ENCODE measurements at places on chromosomes 3 and 15.
A peak's percentile ranks its signal among the peaks of the same experiment; 100 is the strongest.

GRCh38 chr3:129936757-129937156 lies 37.8 kb upstream of the TRH start:
- peak; percentile 61 for DNase-seq

- no peak for DNase-seq
Observed at GRCh38 chr15:23484870-23485269, 37.8 kb upstream of the GOLGA6L2 start.

DNA sequence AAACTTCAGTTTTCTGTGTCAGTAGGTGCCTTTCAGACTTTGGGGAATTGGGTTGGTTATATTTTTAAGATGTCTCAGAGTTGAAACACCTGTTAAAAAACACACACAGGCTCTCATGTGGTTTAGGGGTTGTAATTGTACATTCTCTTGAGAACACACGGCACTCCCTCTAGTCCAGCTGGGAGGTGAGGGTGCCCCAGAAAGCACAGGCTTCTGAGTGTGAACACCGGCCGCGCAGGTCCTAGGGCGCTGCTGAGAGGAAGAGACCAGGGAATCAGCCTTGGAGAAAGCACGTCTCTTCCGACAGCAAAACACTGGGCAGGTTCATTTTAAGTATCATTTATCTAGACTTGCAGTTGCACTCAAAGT lies 68.0 kb upstream of the RPL35A start:
- DNase-seq = no peak

DNA sequence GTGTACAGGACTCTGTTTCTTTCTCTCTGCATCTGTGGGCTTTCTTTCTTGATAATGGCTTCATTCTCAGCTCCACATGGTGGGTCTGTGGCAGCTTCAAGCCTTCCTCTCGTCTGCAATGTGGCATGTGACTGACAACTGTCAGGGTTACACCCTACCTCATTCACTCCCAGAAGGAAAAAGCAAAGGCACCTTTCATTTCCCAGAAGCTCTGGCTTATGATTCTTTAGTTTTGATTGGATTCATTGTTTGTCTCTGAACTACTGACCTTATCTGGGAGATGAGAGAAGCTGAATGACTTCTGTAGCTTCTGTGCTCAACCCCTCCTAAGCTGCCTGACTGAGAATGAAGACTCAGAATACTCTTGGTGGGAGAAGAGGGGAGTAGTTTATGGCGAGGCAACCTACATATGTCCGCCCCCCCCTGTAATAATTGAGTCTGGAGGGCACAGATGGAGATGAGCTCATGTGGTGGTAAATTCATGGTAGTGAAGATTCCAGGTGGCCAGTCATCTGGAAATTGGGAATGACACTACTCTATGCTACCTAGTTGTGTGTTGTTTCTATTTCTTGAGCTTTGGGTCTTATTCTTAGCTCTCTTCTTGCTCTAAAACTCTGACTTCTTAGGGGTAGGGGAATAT lies 38.4 kb downstream of the KCNAB1 start:
- DNase-seq = no peak

GRCh38 chr15:60363087-60363549 lies 34.7 kb downstream of the ANXA2 start:
- no peak for DNase-seq

DNA sequence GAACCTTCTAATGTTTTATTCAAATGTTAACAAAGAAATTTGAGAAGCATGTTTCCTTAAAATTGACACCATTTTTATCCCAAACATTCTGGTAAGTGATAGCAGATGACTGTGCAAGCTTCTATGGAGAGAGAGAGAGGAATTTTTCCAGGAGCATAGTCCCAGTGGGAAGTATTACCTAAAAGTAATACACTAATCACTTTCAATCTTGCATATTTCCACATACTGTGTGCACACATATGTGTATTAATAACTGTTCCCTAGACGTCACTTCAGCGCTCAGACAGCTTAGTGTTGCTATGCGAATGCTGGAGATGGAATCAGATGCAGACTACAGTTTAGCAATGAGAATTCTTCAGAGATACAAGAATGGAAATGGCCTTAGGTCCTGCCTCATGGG lies 424.3 kb upstream of the TPRG1 start:
- peak; percentile 38 for DNase-seq

DNA sequence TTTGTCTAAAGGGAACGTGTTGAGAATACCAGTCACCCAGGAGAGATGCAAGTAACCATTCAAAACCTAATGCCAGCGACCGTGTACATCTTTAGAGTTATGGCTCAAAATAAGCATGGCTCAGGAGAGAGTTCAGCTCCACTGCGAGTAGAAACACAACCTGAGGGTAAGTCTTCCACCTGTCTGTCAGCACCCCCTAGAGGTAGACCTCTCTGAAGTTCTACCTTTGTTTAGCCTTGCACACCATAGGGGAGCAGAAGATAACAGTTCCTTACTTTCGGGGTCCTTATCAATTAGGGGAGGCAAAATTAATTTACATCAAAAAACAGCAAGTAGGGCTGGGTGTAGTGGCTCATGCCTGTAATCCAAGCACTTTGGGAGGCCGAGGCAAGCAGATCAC lies 124.4 kb downstream of the HCN4 start:
- DNase-seq = no peak

- peak; percentile 20 for DNase-seq
Observed at GRCh38 chr3:104632947-104633346, 733.8 kb upstream of the ALCAM start.

DNA sequence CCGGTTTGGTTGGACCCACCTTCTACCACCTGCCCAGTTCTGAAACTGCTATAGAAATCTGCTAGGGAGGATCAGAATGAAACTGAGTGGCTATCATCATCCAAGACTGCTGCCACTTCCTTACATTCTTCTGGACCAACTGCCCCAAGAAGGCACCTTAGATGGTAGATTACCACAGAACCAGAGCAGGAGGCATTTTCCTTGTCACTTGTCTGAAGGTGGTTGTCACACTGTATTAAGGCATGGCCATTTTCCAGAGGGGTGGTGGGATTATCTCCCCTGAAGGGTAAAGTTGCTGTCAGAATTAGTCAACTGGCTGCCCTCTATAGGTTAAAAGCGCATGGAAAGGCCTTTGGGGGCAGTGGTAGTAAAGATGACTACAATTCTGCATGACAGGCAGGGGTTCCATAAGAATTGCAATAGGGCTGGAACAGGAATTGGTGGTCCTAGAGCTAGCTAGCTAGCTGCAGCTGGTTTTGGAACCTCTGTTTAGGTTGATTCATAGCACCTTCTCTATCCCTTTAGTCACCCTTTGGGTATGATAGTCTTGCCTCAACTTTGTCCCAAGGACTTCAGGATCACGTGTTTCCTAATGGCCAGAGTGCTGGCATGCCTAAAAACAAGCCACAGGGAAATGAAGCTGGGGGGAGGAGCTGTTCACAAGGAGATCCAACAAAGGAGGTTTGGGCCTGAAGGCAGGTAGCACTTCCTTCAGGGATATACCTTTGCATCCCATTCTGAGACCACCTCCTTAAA lies 4.8 kb upstream of the CSPG5 start:
- peak; percentile 57 for DNase-seq

GRCh38 chr3:161558236-161558635 lies 61.6 kb downstream of the OTOL1 start:
- DNase-seq = no peak

GRCh38 chr15:62999923-63000561 lies 42.5 kb upstream of the TPM1 start:
- no peak for DNase-seq
